MG63 (cell line): ENCODE measurements at places on chromosomes 7 and 10. TPM values are rescaled to one million over a fixed set of nuclear protein-coding genes. Genes with fewer than 3 reads are reported as not detected.

- no peak for DNase-seq
These were observed 123.3 kb downstream of the PRPF18 start for GRCh38 chr10:13709931-13710650.

The GTF2IRD1 gene
- 9.9 and 12.5 TPM in 2 replicates for total RNA-seq

- DNase-seq = peak; percentile 86
These were observed 10.3 kb downstream of the AKR1B1 start for GRCh38 chr7:134448356-134449229.

DNA sequence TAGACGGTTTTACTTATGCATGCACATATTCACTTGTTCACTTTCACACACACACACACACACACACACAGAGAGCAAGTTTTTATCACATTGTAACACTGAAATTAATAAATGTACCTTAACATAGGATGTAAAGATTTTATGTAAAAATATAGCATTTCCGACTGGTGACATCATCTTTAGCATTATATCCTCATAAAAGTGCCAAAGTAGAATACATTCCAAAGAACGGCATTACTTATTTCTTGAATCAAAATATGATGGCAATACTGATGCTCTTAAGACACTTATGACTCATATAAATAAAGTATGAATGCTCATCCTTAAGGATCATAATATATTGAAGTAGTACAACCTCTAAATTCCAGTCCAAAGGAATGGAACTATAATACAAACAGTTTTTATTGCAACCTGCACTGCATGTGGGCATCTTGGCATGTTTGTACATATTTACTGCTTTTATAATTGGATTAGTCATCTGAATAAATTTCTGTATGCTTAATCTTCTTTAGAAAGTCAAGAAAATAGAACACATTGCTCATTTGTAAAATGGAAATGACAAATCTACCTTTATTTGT, 290.0 kb upstream of the SEMA3A start:
- peak; percentile 37 for DNase-seq

GRCh38 chr7:52752891-52753290, 282.5 kb upstream of the POM121L12 start:
- no peak for DNase-seq

- no peak for DNase-seq
These were observed 13.6 kb upstream of the FOXL3 start for GRCh38 chr7:276230-276835.

GRCh38 chr10:70634011-70634410, 31.5 kb upstream of the PRF1 start:
- no peak for DNase-seq

GRCh38 chr7:5053175-5053574, 7.5 kb downstream of the RBAK start:
- no peak for DNase-seq

The NPY gene
- total RNA-seq = not detected in 2 replicates

The XRCC2 gene
- total RNA-seq = 2.7 and 5.5 TPM in 2 replicates

GRCh38 chr7:20785157-20786048, 1.3 kb downstream of the SP8 start:
- peak; percentile 48 for DNase-seq

GRCh38 chr7:157517782-157518513, 181.1 kb downstream of the DNAJB6 start:
- no peak for DNase-seq

DNA sequence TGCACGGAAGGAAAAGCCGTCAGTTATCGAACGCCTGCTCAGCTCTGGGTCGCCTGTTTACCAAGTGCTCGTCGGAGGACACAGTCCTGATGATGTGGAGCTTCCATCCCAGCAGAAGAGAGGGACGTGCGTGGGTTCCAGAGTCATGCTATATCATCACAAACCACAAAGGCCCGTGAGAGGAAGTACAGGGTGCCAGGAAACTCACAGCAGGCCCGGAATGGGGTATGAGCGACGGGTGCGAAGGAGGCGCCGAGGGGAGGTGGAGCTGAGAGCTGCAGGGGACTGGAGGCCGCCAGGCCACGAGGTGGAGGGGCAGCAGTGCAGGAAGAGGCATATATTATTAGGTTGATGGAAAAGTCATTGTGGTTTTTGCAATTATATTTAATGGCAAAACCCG, 102.5 kb downstream of the ACTR3B start:
- DNase-seq = no peak

GRCh38 chr7:5117095-5117970, 71.7 kb downstream of the RBAK start:
- DNase-seq = no peak
